PC-9 (cell line): ENCODE measurements at places on chromosomes 2 and 18. TPM values are rescaled to one million over a fixed set of nuclear protein-coding genes. Genes with fewer than 3 reads are reported as not detected.

DNA sequence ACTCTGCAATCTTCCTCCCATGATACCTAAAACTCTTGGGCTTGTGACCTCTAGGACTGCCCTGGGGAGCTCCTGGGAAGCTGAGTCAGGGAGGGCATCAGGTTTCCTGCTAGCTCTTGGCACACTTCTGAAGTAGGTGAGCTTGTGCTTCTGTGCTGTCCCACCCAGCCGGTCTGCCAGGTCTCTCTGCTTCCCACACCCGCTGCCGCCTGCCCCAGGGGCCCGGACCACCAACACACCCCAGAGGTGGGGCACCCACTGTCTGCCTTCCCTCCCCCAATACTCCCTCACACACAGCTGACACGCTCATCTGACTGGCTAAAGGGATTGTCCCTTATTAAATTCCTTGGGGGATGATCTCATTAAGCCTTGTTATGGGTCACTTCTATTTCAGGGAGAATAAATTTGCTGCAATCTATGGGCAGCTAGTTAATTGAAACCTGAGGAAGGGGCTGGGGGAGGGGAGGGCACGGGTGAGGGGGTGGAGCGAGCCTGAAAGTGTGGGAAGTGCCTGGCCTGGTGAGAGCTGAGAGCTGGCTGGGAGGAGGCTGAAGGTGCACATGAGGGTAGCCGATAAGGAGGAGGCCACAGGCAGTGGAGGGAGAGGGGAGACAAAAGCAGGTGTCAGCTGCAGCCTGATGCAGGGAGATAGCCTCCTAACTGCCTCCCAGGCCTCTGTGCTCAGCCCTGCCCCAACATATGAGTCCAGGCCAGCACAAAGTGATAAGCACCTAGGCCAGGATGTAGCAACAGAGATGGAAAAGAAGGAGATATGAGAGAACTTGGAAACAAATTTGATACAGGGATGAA lies 48.8 kb downstream of the HAUS1 start:
- H3K4me1 ChIP-seq, result peaks cover 87% of the 10 kb centered on the region
- no peaks in the 10 kb centered on the region for H3K27me3 ChIP-seq
- H3K27ac ChIP-seq, result peak overlapping the region; percentile 74
- DNase-seq, result peak; percentile 96
- no peaks in the 10 kb centered on the region for H3K36me3 ChIP-seq

The LRP2 gene
- total RNA-seq, result not detected in 2 replicates

The SCN3A gene
- not detected in 2 replicates for total RNA-seq

- no peak overlapping the region for H3K27ac ChIP-seq
- H3K4me1 ChIP-seq, result no peaks in the 10 kb centered on the region
- H3K27me3 ChIP-seq, result peaks cover 2% of the 10 kb centered on the region; the same call in 1 of the 2 replicates
- DNase-seq, result peak; percentile 35
- no peaks in the 10 kb centered on the region for H3K36me3 ChIP-seq
These were observed 785.0 kb downstream of the CNTNAP5 start for GRCh38 chr2:124810132-124810531.

The RBM44 gene
- 0.94 and 1.5 TPM in 2 replicates for total RNA-seq

GRCh38 chr2:216371721-216372702 lies at the start of gene MARCHF4:
Gene MARCHF4 (minus strand): TSS chr2:216372483. CDS start chr2:216370260, 2,223 bp downstream.
- peak within 1 kb of the TSS; percentile 90 for H3K27ac ChIP-seq
- H3K36me3 ChIP-seq, result no peaks in the 10 kb centered on the region
- DNase-seq, result peak; percentile 85
- no peaks in the 10 kb centered on the region for H3K27me3 ChIP-seq
- peaks cover 39% of the 10 kb centered on the region for H3K4me1 ChIP-seq
